ENCODE measurements at places on chromosomes 5 and 9. TPM values are rescaled to one million over a fixed set of nuclear protein-coding genes. Genes with fewer than 3 reads are reported as not detected.

DNA sequence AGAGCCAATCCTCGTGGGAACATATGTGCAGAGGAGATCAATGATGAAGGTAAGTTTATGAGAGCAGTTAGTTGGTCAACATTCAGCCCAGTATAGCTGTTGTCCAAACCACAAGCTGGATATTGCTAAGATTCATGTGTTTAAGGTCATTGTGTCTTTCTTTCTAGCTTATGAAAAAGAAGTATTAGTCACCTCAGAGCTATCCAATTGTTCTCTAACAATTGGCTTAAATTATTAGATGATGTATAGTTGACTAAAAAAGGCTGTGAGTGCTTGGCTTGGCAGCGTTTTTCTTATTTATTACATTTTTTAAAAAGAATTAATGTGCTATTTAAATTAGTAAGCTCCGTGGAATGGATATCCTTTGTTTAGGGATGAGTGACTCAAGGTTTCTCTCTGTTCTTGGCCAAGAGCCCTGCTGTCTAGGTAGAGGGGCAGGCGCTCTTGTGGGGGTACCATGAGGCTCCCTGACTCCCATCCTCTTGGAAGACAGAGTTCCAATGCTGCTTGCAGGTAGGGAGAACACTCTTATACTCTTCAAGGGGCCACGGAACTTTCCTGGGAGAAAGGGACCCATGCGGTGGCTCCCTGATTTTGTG lies 487.4 kb downstream of the IRX1 start:
- no peak overlapping the region for H3K27ac ChIP-seq
- no peaks in the 10 kb centered on the region for H3K36me3 ChIP-seq
- H3K27me3 ChIP-seq, result no peaks in the 10 kb centered on the region
- no peak overlapping the region for H3K4me3 ChIP-seq

The PCDHGB2 gene
- total RNA-seq, result 0.55 TPM

The QRFP gene
- total RNA-seq, result not detected

The APBB3 gene
- total RNA-seq, result 10.1 TPM

DNA sequence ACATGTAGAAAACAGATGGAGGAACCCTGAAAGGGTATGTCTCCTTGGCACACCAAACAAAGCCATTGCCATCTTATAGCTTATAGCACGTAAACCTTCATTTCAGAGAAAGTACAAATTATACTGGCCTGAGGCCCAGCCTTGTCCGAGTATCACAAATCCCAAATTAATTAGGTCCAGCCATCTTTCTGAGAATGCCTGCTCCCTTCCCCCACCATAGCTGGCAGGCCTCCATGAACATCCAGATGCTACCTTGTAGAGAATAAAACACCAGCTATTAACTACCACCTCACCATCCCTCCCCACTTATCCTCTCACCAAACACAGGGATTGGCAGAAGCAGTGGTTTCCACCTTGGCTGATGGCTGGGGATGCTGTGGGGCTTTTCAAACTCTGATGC lies 224.0 kb downstream of the SPOCK1 start:
- DNase-seq, result no peak
- H3K4me1 ChIP-seq, result no peaks in the 10 kb centered on the region
- H3K27me3 ChIP-seq, result no peaks in the 10 kb centered on the region
- H3K4me3 ChIP-seq, result no peak overlapping the region
- no peak overlapping the region for H3K27ac ChIP-seq

GRCh38 chr5:137342764-137343163 lies 156.4 kb downstream of the SPOCK1 start:
- no peaks in the 10 kb centered on the region for H3K27me3 ChIP-seq
- no peak overlapping the region for H3K27ac ChIP-seq
- no peak overlapping the region for H3K4me3 ChIP-seq
- no peak for DNase-seq
- H3K36me3 ChIP-seq, result no peaks in the 10 kb centered on the region

The WNT8A gene
- total RNA-seq, result not detected

DNA sequence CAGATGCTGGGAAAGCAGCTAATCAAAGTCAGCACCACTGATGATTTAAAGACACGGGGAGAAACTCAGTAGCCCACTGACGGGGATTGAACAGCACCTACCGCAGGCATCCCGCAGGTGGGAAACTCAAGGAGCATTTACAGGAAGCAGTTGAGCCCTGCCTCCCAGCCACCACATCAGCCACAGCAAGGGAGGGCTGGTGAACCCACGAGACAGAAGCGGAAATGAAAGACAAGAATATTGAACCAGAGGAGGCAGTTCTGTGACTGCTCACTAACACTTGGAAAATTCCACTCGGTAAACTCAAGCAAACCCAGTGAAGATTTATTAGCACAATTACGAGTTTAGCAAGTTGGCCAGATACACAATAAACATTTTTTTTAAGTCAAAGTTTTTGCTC lies 10.6 kb upstream of the FAM163B start:
- H3K27ac ChIP-seq, result no peak overlapping the region
- no peaks in the 10 kb centered on the region for H3K4me1 ChIP-seq
- H3K4me3 ChIP-seq, result no peak overlapping the region
- no peaks in the 10 kb centered on the region for H3K36me3 ChIP-seq
- peaks cover 31% of the 10 kb centered on the region for H3K27me3 ChIP-seq
- DNase-seq, result no peak

The P4HA2 gene
- total RNA-seq, result 5.8 TPM

GRCh38 chr9:69444021-69444420 lies 119.0 kb downstream of the ENTREP1 start:
- no peaks in the 10 kb centered on the region for H3K27me3 ChIP-seq
- peaks cover 9% of the 10 kb centered on the region for H3K4me1 ChIP-seq
- DNase-seq, result no peak
- no peak overlapping the region for H3K4me3 ChIP-seq
- no peak overlapping the region for H3K27ac ChIP-seq

The PCA3 gene
- not detected for total RNA-seq

DNA sequence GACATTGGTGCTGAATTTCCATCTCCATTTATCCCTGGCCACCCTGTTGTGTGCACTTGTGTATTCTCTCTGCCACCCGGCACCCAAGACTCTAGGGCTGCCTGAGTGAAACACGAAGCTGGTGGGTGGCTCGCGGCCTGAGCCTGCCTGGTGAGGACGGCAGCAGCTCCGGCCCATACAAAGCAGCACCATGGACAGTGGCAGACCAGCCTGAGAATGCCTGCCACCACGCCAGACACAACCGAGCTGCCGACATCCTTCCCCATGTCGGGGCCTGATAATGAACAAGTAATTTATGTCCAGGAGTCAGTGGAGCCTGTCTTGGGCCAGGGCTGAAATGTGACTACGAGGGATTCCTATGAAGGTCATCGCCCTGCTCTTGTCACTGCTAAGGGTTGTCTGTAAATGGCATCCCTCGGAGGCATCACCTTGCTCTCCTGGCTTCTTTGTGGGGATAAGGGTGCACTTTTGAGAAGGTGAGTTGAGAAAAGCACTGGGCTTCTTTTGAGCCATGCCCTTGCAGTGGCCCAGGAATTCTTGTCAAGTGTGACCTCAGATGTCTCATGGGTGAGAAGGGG lies 175.7 kb downstream of the MELK start:
- no peaks in the 10 kb centered on the region for H3K36me3 ChIP-seq
- no peak overlapping the region for H3K4me3 ChIP-seq
- H3K27ac ChIP-seq, result no peak overlapping the region
- H3K4me1 ChIP-seq, result no peaks in the 10 kb centered on the region
- H3K27me3 ChIP-seq, result no peaks in the 10 kb centered on the region

DNA sequence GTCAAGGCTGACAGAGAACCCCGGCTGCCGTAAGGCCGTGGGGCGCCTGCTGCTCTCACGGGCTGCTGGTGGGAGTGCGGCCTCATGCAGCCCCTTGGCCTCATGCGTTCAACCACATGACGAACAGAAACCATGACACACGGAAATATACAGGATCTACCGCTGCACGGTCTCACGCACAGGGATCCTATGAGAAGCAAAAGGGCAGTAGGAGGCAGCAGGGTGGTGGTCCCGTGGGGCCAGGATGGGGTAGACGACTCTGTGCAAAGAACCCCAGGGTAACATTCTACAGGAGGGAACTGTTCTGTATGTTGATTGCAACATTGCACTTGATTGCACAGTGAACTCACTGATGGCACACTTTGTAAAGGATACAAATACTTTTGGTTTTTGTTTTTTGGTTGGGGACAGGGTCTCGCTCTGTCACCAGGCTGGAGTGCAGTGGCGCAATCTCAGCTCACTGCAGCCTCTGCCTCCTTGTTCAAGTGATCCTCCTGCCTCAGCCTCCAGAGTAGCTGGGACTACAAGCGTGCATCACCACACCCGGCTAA lies 51.6 kb downstream of the NACC2 start:
- no peak for DNase-seq
- H3K27ac ChIP-seq, result no peak overlapping the region
- H3K4me3 ChIP-seq, result no peak overlapping the region
- no peaks in the 10 kb centered on the region for H3K36me3 ChIP-seq
- no peaks in the 10 kb centered on the region for H3K4me1 ChIP-seq
- no peaks in the 10 kb centered on the region for H3K27me3 ChIP-seq

The CDC25C gene
- total RNA-seq, result not detected

DNA sequence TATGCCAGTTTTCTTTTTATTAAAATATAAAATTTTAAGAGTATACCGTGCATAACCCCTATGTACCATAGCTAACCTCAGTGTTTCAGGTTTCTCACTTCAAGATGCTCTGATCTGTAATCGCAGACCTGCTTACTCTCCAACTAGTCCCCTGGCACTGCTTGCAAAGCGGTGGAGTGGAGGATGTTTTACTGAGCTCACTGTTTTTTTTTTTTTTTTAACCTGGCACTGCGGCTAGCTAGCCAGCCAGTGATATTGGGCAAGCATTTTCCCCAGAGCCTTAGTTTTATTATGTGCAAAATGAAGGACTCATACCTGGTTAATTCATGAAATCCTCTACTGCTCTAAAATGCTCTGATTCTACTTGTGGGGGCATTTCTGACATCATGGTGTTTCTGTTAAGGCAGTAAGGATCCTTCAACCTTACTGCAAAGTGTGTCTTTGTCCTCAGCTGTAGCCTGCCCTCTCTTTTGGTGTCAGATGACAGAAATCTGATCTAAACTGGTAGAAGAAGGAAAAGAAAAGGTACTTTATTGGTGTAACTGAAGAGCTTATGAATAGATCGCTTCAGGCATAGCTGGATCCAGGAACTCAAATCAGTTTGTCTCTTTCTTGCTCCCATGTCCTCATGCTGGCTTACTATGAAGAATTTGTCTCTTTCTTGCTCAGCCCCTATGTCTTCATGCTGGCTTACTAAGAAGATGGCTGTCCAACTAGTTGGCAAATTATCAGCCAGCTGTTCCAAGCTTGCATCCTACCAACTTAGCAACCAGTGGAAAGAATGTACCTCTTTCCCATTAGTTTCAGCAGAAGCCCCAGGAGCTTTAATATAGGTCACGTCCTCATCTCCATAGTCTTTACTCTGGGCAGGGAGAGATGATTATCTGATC lies 59.8 kb downstream of the DOCK2 start:
- H3K36me3 ChIP-seq, result no peaks in the 10 kb centered on the region
- no peak overlapping the region for H3K27ac ChIP-seq
- H3K4me1 ChIP-seq, result no peaks in the 10 kb centered on the region

- H3K4me3 ChIP-seq, result no peak overlapping the region
- H3K4me1 ChIP-seq, result no peaks in the 10 kb centered on the region
- no peak for DNase-seq
- H3K27ac ChIP-seq, result no peak overlapping the region
- H3K36me3 ChIP-seq, result no peaks in the 10 kb centered on the region
- no peaks in the 10 kb centered on the region for H3K27me3 ChIP-seq
Measured at GRCh38 chr5:30894811-30895210, 298.7 kb upstream of the CDH6 start.

DNA sequence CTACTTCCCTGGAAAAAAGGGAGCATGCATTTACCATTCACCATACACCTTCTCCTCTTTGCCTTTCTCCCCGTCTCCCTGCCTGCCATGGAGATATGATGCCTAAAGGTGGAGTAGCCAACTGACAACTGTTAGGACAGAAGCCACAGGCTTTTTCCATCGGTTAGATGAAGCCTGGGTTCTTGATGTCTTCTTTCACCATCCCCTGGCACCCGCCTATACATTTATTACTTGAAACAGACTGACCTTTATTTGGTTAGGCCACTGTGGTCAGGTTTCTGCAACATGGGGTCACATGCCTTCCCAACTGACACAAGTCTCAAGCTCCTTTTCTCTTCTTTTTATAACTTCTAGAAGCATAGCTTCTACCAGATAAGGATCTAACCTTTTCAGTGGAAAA lies 7.1 kb downstream of the LCP2 start:
- no peak overlapping the region for H3K4me3 ChIP-seq
- H3K36me3 ChIP-seq, result no peaks in the 10 kb centered on the region
- no peak for DNase-seq
- H3K4me1 ChIP-seq, result no peaks in the 10 kb centered on the region
- no peaks in the 10 kb centered on the region for H3K27me3 ChIP-seq

DNA sequence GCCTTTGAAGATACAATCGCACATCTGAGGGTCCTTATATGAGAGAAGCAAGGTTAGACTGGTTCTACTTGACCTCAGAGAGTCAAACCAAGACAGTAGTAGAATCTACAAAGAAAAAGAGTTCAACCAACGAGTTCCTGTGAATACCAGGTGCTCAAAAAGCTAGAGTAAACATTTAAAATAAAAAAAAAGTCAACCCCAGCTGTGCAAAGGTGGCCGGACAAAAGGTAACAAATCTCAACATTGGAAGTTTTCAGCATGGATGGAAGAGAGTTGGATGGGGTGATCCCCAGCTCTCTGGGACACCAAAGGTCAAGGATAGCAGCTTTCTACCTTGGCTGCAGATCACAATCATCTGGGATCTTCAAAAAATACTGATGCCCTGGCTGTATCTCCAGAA lies 14.4 kb downstream of the SHB start:
- H3K27me3 ChIP-seq, result no peaks in the 10 kb centered on the region
- H3K27ac ChIP-seq, result no peak overlapping the region
- no peaks in the 10 kb centered on the region for H3K36me3 ChIP-seq
- H3K4me3 ChIP-seq, result no peak overlapping the region

The UBLCP1 gene
- 14.4 TPM for total RNA-seq

GRCh38 chr5:174759091-174759490 lies 34.7 kb downstream of the MSX2 start:
- no peak overlapping the region for H3K27ac ChIP-seq
- no peak overlapping the region for H3K4me3 ChIP-seq
- no peaks in the 10 kb centered on the region for H3K36me3 ChIP-seq
- H3K4me1 ChIP-seq, result no peaks in the 10 kb centered on the region

DNA sequence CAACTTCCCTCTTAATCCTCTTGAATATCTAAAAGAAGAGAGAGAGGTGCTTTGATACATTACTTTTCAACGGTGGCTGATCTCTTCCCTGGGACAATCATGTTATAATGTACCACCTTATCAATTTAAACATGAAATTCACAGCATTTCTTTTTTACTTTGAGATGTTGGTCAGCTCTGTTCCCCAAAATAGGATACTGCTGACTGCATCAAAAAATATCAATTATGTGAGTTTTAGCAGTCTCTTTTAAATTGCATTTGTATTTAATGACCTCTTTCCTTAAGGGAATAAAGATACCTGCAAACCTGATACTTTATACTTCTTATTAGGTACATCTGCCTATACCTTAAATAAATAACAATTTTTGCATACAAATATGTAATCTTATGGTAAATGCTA lies 58.4 kb upstream of the MARCHF11 start:
- DNase-seq, result no peak
- no peaks in the 10 kb centered on the region for H3K27me3 ChIP-seq
- H3K27ac ChIP-seq, result no peak overlapping the region

Measured in gastrocnemius medialis (tissue), 4 donors.